Left ventricle myocardium inferior (tissue), 1 donor: ENCODE measurements at places on chromosomes 3 and 15. TPM values are rescaled to one million over a fixed set of nuclear protein-coding genes. Genes with fewer than 3 reads are reported as not detected.
A peak's percentile ranks its signal among the peaks of the same experiment; 100 is the strongest.

GRCh38 chr3:120449701-120450599 is 842 bp downstream of the FSTL1 start:
- peak overlapping the region; percentile 86 for H3K4me3 ChIP-seq
- H3K4me1 ChIP-seq, result peaks cover 68% of the 10 kb centered on the region
- H3K27ac ChIP-seq, result peak overlapping the region; percentile 98
- peaks cover 18% of the 10 kb centered on the region for H3K36me3 ChIP-seq
- DNase-seq, result peak; percentile 40

DNA sequence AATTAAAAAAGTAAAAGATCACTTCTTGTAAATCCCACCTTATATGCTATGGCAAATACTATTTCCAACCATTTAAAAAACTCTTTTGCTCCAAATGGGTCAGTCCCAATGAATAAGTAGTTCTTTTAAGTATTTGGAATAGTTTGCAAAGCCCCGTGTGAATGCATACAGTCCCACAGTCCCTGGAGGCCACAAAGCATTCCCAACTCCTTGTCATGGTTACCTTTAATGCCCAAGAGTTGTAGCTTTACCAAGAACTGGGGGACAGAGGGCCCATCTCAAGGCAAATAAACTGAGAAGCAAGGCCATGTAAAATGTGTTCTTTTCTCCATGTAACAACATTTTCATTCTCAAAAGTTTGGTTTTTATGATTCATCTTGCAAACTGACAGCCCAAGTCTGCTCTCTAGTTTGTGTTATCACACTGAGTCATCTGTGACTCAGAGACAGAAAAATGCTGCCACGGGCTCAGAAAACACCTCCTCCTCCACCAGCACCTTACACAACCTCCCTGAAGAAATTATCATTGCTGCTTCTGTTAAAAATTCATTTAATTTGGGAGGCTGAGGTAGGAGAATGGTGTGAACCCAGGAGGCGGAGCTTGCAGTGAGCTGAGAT is 336.2 kb downstream of the ERC2 start:
- H3K4me1 ChIP-seq, result no peaks in the 10 kb centered on the region
- no peaks in the 10 kb centered on the region for H3K36me3 ChIP-seq
- no peak overlapping the region for H3K4me3 ChIP-seq
- DNase-seq, result no peak
- H3K27ac ChIP-seq, result no peak overlapping the region

GRCh38 chr15:85874236-85874635 is 79.5 kb upstream of the KLHL25 start:
- DNase-seq, result no peak
- no peak overlapping the region for H3K27ac ChIP-seq
- H3K4me3 ChIP-seq, result no peak overlapping the region
- no peaks in the 10 kb centered on the region for H3K4me1 ChIP-seq

The GCNT3 gene
- 0.14 TPM for total RNA-seq

The GOLGA6B gene
- total RNA-seq, result not detected

- no peak for DNase-seq
- no peak overlapping the region for H3K4me3 ChIP-seq
- H3K27ac ChIP-seq, result no peak overlapping the region
- no peaks in the 10 kb centered on the region for H3K27me3 ChIP-seq
Observed at GRCh38 chr3:48848816-48849515, 1.3 kb upstream of the PRKAR2A start.

GRCh38 chr3:161388855-161389254 is 17.5 kb upstream of the SPTSSB start:
- H3K4me1 ChIP-seq, result no peaks in the 10 kb centered on the region
- peaks cover 5% of the 10 kb centered on the region for H3K27me3 ChIP-seq
- no peak overlapping the region for H3K27ac ChIP-seq
- DNase-seq, result no peak
- H3K36me3 ChIP-seq, result no peaks in the 10 kb centered on the region
- no peak overlapping the region for H3K4me3 ChIP-seq

The CD86 gene
- total RNA-seq, result 3.6 TPM

DNA sequence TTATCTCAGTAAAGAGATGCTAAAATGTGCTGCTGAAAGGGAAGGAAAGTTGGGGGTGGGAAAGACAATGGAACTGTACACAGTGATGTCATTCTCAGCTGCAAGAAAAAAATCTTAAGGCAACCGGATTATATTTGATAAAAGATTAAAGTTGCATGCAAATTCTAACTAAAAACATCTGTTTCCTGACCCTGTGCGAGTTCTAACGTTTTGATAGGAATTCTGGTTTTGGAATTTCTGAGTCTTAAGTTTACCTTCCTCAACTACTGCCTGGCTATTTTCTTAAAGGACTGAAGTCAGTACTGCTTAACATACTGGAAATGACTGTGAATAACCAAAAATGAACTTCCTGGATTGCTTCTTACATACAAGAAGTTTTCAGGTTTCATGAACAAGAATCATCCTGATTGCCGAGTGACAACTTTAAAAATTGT is 115.5 kb downstream of the SLC25A26 start:
- no peak overlapping the region for H3K4me3 ChIP-seq
- H3K27me3 ChIP-seq, result no peaks in the 10 kb centered on the region
- H3K27ac ChIP-seq, result peak overlapping the region; percentile 29
- H3K36me3 ChIP-seq, result no peaks in the 10 kb centered on the region
- H3K4me1 ChIP-seq, result peaks cover 17% of the 10 kb centered on the region

GRCh38 chr3:36060950-36061349 is 319.4 kb upstream of the STAC start:
- H3K27ac ChIP-seq, result no peak overlapping the region
- no peaks in the 10 kb centered on the region for H3K27me3 ChIP-seq
- DNase-seq, result no peak
- no peaks in the 10 kb centered on the region for H3K4me1 ChIP-seq
- no peak overlapping the region for H3K4me3 ChIP-seq

The CASR gene
- not detected for total RNA-seq

GRCh38 chr3:190865419-190865818 is 2.9 kb upstream of the GMNC start:
- peak overlapping the region; percentile 93 for H3K27ac ChIP-seq
- DNase-seq, result no peak
- H3K4me3 ChIP-seq, result no peak overlapping the region
- H3K4me1 ChIP-seq, result peaks cover 25% of the 10 kb centered on the region
- H3K27me3 ChIP-seq, result no peaks in the 10 kb centered on the region

The CCDC54 gene
- total RNA-seq, result not detected

- H3K4me1 ChIP-seq, result peaks cover 23% of the 10 kb centered on the region
- H3K36me3 ChIP-seq, result no peaks in the 10 kb centered on the region
- no peak overlapping the region for H3K4me3 ChIP-seq
- no peak overlapping the region for H3K27ac ChIP-seq
- no peak for DNase-seq
Observed at GRCh38 chr3:114741066-114741465, 406.0 kb downstream of the ZBTB20 start.
